ENCODE measurements at places on chromosomes 7 and 10.
A peak's percentile ranks its signal among the peaks of the same experiment; 100 is the strongest.

DNA sequence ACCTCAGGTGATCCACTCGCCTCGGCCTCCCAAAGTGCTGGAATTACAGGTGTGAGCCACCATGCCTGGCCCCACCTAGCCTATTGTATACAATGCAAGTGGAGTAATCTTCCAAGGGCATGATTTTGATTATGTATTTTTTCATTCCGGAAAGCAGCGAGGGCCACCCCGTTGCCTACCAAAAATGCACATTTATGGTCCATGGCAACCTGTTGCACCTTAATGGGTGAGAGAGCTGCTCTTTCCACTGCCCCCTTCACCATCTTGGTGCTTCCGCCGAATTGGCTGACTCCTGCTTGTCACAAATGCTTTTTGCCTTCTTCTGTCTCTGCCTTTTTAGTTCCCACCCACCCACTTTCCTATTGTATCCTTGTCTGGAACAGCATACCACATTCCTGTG is 699.5 kb downstream of the LRMDA start:
- no peak for DNase-seq

GRCh38 chr10:35043796-35044344 is 46.3 kb downstream of the CUL2 start:
- peak; percentile 26 for DNase-seq

DNA sequence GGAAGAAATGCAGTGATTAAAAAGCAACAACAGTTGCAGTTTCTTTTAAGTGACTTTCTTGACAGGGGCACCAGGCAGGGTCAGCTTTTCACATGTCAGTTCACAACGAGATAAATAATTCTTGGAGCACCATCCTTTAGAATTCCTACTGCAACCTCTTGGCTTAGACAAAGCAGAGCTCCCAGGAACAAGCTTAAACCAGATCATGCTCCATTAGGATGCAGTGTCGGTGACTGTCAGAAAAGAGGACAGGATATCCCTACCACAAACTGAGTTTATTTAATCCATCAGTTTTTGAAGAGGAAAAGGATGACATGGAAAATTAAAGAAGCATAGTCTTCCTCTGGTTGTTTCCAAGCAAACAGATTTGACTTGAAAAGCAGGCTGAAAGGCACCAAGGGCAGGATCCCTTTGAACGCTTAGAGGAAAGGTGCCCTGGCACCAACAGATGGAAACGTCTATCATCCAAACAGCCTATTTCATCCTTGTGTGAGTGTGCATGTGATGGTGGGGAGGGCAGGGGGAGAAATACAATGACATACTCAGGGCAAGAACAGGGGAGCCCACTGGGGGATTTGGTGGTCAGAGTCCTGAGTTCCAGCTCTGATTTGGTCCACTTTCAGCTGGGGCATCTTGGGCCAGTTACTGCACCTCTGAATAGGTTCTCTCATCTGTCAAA is 332.1 kb upstream of the AOAH start:
- DNase-seq: no peak

DNA sequence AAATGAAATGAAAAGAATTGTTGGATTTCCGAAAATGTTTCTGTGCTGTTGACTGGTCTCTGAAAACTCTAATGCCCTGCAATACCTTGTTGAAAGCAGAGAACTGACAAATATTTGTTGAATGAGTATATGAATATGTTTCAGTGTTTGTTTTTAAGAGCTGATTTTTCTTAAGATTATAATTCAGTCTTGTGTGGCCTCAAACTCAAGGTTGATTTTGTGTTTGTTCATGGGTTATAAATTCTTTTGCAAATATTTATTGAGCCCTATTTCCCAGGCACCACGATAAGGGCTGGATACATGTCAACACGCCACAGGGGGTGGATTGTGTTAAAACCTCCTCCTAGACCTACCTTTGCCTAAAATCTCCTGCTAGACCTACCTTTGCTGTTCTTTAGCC is 203.9 kb upstream of the PLPP4 start:
- DNase-seq: no peak

DNA sequence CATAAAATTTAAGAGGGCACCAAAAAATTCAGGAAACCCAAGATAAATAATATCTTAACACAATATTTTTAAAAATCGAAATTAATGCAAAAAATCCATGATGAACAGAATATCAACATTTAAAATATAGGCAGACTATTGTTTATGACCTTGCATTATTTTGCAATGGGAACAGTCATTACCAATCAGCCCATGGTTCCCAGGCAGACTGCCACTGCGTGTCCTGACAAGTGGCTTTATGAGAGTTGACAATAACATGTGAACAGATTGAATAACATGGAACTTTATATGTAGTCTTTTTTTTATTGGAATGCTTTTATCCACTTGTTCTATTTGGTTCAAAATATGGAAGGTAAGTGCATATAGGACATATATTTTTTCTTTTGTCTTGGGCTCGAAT is 3.1 kb upstream of the AVPI1 start:
- DNase-seq: no peak

Data from fibroblast of lung (primary cell).